ENCODE measurements at places on chromosomes 7 and 10.

GRCh38 chr7:134255814-134256213, 60.9 kb downstream of the SLC35B4 start:
- no peak for DNase-seq

DNA sequence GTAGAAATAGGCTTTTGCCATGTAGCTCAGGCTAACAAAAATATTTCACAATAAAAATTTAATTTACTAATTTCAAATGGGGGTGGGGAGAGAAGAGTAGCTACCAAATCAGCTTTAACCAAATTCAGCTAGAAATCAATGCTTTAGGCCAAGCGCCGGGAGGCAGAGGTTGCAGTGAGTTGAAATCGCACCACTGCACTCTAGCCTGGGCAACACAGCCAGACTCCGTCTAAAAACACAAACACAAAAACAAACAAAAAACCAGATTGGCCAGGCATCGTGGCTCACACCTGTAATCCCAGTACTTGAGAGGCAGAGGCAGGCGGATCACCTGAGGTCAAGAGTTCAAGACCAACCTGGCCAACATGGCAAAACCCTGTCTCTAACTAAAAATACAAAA, 9.4 kb downstream of the UBE2H start:
- no peak for DNase-seq

DNA sequence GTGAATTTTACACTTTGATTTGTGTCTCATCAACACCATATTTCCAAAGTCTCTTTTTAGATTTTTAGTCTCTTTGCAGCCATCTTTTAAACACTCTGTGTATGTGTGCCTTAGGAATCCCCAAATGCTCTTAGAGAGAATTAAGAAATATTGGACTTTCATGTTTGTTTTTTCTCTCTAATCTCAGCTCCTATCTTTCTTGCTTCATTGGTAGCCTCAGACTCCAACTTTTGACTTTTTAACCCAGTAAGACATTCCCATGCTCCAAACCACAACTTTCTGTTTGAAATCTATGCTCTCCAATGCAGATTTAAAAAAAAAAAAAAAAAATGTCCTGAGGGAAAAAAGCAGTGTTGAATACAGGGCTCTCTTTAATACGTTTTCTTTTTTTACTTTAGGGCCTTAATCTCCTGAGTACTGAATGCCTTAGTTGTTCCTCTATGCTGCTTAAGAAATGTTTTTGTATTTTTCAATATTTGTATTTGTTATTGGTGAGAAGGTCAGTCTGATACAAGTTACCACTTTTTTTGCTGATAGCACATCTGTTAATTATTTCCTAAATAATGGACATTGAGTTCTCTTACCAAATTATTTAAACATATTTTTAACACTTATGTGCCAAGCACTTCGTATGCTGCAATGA, 489.9 kb downstream of the NXPH1 start:
- DNase-seq = no peak

GRCh38 chr7:128166603-128167041, 74.5 kb upstream of the LEP start:
- no peak for DNase-seq

DNA sequence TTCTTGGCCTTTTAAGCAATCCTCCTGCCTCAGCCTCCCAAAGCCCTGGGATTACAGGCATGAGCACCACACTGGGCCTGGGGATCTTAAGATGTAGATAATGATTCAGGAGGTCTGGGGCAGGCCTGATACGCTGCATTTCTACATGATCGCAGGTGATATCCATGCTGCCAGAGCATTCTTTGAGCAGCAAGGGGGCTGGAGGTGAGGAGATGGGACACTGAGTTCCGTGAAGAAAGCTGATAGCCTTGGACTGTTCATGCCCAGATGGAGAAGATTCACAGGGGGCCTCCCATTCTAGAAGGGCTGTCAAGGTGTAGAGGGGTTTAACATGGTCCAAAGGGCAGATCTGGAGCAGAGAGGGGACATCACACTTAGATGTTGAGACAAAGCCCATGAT, 480.3 kb downstream of the RPS24 start:
- no peak for DNase-seq

- no peak for DNase-seq
Measured at GRCh38 chr7:17448479-17449423, 150.3 kb downstream of the AHR start.

DNA sequence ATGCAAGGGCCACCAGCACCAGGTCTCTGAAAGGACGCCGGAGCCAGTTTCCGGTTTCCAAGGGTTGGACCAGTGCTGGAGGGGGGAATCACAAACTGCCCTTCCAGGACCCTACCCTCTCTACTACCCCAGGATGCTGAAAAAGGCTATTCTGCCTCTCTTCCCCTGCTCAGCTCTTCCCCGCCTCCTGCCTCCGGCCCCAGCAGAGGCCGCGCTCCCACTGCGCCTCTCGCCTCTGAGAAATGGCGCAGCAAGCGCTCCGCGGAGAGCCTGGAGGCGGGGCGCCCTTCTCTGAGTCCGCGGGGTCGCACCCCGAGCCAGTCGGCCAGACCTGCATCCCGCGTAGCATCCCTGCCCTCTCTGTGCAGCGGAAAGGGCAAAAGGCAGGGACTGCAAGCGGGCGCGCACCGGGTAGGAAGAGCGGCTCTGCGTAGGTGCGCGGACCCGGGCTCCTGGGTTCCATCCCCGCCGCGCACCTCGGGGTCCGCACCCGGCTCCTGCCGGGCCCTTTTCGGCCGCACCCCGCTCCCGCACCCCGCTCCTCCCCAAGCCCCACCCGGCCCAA, 476 bp upstream of the RET start:
- no peak for DNase-seq

GRCh38 chr7:8184221-8184620, 77.7 kb downstream of the ICA1 start:
- DNase-seq = no peak

DNA sequence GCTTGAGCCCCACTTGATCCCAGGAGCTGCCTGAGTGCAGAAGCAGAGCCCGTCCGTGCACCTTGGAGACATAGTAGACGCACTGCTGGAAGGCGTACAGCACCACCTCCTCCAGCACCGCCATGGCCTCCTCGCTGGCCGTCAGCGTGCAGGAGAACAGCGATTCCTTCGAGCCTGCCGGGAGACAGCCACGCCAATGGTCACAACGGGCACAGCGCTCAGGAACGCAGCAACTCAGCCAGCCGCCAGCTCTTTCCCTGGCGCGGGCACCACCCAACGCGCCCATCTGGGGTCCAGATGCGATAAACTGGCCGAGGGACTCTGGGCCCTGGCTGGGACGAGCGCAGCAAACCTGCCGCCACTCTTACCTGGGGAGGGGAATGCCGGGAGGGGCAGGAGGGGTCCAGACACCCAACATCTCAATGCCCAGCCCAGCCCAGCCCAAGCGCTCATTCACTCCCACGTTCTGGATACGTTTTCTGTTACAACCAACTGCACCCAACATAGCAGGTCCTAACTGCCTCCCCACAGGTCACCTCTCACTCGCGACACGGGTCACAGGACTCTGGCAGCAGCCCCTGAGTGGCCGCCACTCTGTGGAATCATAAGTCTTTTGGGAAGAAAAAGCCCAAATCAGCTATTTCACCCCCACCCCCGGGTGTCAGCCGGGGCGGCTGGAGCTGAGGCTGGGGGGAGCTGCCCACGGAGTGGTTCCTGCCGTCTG, 41.9 kb downstream of the AP5Z1 start:
- no peak for DNase-seq

DNA sequence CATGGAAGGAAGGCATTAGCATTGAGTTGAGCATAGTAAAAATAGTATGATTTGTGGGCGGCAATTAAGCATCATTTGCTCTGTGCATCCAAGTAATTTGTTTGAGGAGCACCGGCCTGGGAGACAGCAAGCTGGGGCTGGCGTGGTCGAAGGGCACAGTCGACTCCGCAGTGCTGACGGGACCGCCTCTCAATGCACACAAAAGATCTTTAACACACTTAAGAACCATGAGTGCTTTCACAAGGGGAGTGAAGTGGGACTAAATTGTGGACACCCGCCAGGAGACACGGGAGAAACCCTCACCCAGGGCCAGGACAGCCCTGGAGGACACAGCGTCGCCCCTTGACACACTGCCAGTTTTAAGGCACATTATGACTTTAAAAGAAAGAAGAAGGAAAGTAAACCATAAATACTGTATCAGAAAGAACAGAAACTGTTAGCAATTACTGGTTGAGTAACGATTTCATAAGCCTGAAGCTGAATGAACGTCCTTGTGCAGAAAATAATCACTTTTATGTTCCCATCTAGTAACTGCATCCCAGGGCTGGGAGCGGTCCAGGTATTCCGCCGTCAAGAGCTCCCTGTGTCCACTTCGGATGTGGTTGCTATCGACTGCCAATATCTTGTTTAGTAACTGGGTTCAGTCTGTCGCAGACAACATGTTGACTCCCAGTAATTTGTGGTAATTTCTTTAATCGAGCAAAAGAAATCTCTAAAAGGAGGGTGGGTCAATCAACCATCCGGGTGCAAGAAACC, 102.1 kb downstream of the EBF3 start:
- no peak for DNase-seq

GRCh38 chr10:31031205-31031557, 484 bp downstream of the ZNF438 start:
- no peak for DNase-seq

GRCh38 chr7:17640730-17641377, 299.4 kb downstream of the SNX13 start:
- DNase-seq = no peak

DNA sequence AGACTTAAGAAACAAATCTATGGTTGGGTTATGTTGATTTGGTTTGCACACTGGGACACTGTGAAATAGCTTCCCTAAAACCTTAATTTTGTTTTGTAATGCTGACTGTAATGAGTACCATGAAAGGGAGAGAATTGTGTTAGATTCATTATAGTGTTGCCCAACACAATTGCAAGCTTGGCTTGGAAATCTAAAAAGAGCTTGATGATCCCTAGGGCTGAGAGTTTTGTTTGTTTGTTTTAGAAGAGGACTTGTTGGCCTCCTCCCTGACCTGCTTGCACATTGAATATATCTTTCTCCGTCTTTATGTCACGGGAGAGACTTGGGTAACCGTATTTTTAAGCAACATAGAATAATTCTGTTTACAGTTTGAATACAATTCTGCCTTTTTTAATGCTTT, 410.1 kb downstream of the ARL4A start:
- DNase-seq = no peak

- DNase-seq = no peak
Measured at GRCh38 chr7:43211693-43212092, 99.2 kb downstream of the HECW1 start.

- no peak for DNase-seq
Measured at GRCh38 chr10:34697351-34698247, 117.5 kb downstream of the PARD3 start.

- DNase-seq = no peak
Measured at GRCh38 chr10:71923138-71923692, 41.0 kb upstream of the CHST3 start.

- DNase-seq = no peak
Measured at GRCh38 chr10:119348516-119349240, 141.3 kb downstream of the GRK5 start.

- DNase-seq = no peak
Measured at GRCh38 chr10:97673736-97674525, 13.1 kb downstream of the AVPI1 start.

DNA sequence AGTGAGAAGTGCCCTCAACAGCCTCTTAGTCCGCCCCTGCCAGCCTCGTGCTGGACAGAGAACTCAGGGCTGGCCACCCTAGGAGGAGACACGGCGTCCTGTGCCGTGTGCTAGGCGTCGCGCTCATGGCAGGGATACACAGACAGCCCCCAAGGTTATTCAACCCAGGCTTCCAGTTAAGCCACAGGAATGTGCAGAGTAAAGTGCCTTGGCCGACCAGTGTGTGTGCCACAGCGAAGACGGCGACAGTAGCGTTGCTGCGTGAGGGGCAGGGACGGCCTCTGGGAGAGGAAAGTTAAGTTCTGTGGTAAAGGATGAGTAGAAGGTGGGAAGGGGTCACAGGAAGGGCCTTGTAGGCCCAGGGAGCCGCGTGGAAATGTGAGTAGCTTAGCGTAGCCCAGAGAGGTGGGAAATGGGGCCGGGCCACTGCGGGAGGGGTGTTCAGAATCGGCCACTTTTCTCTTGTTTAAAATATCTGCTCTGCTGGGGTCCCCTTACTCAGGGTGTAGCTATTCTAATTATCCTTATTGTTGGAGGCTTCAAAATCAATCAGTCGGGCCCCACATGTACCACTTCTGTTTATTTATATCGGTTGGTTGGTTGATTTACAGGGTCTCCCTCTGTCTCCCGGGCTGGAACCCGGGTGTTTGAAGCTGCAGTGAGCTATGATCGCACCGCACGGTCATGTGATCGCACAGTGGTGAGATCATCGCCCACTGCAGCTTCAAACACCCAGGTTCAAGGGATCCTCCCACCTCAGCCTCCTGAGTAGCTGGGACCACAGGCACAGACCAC, 24.5 kb downstream of the TMEM120A start:
- DNase-seq = no peak

DNA sequence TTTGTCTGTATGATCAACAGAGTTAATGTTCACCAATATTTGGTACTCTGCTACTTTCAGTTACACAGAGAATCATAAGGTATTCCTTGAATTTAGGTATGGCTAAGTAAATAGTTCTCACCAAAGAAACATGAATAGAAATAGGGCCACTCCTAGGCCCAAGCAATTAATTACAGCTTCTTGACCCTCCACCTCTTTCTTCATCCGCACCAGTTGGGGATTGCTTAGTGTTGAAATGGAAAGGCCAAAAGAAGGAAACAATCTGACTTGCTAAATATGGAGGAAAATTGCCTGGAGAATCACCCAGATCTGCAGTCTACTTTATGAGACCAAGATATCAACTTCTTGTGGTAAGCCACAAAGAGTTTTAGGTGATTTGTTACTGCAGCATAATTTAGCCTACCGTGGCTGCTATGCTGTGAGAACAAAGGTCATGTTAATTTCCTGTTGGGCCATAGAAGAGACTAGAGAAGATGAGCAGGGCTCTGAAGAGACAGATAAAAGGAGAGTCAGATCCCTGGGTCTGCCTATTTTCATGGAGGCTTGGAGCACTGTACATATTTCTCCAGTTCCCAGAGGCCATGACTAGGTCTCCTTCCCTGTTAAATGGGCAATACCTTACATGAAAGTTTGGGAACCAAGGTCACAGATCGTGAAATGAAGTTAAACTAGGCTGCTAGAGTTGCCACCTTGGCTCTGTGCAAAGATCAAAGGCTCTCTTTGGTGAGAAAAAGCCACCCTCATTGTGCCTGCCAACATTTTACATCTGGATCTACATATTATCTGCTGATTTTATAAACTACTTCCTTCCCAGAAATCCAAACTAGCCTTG, 93.3 kb upstream of the GDF10 start:
- DNase-seq = no peak

DNA sequence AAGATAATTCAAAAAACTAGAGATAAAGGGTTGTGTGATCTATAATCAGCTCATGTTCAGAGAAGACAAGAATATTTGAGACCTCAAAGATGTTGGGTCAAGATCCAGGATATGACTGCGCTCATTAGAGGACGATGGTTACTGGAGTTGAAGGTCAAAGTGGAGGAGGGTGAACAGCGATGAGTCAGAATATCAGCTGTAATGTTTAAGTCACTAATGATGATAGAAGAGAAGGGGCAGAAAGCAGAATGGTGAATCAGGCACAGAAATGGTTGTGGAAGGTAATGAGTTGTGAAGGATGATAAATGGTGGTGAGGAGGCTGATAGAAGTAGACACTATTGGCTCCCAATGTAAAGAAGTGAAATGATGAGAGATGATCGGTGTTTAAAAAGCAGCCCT, 540.3 kb downstream of the INHBA start:
- no peak for DNase-seq
